ENCODE measurements at places on chromosomes 6 and 20. TPM values are rescaled to one million over a fixed set of nuclear protein-coding genes. Genes with fewer than 3 reads are reported as not detected.

The NOX3 gene
- total RNA-seq, result not detected

The AHCY gene
- total RNA-seq, result 60.2 TPM

The SMOC2 gene
- 18.7 TPM for total RNA-seq

The COL9A1 gene
- not detected for total RNA-seq

The VGLL2 gene
- total RNA-seq, result not detected

The SLC32A1 gene
- total RNA-seq, result not detected

DNA sequence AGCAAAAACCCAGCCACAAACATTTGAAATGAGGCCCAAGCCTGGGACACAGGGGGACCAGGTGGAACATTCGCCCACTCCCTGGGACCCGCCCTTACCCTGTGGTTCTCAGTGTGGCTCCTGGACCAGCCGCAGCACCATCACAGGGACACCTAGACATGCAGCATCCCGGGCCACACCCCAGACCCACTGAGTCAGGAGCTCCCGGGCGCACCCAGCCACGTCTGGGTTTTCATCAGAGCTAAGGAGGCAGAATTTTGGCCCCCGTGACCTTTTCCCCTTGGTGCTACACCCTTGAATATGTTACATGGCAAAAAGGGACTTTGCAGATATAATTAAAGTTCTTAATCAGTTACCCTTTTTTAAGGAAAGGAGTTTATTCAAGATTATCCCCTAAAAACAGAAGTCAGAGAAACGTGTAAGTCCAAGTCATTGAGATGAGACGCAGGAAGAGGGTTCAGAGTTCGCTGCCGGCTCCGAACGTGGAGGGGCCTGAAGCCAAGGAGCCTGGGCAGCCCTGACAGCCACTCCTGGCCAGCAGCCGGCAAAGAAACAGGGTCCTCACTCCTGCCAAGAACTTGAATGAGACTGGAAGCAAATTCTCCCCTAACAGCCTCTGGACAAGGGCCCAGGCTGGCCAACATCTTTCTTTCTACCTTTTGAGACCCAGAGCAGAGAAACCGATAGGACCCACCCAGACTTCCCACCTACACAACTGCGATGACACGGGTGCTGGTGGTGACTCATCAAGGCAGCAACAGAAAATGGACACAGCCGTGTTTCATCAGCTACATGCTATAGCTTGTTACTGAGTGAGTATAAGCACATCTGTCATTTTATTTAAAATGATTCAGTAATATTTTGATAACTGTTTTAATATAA lies 25.3 kb downstream of the BFSP1 start:
- DNase-seq, result no peak

DNA sequence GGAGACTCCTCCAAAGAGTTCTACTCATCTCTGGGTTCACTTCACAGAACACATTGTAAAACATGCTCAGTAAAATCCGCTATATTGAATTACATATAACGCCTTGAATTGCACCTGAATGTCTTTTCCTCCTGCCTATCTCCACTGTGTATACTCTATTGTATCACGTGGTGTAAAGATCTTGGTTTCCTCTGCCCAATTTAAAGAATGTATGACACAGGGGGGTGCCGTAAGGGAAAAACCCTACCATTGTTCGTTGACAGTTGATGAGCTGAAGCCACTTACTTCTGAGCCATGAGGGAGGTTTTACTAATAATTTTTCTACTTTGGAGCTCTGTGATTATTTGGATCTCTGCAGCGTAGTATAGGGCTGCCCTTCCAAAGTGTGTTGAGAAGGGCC lies 6.0 kb downstream of the ASF1A start:
- DNase-seq, result no peak

- peak; percentile 94 for DNase-seq
Observed at GRCh38 chr6:47083586-47084047, 41.5 kb upstream of the ADGRF1 start.

GRCh38 chr6:169858935-169859351 lies 107.5 kb downstream of the ERMARD start:
- no peak for DNase-seq

DNA sequence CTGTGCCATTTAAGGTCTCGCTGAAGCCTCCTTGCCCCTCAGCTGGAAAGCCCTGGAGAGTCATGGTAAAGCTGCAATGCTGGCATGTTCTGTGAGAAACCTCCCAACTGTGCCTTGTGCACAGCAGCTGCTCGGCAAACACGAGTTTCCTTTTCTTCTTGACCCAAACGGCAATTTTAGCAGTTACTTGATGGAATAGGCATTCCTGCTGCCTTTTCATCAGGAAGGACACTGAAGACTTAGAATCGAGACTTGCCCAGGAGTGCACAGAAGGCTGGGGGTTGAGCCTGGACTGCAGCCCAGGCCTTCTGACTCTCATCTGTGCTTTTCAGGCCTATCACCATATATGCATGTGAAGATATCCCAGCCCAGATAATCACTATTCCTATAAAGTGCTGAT lies 28.7 kb upstream of the CLDN20 start:
- DNase-seq, result no peak

DNA sequence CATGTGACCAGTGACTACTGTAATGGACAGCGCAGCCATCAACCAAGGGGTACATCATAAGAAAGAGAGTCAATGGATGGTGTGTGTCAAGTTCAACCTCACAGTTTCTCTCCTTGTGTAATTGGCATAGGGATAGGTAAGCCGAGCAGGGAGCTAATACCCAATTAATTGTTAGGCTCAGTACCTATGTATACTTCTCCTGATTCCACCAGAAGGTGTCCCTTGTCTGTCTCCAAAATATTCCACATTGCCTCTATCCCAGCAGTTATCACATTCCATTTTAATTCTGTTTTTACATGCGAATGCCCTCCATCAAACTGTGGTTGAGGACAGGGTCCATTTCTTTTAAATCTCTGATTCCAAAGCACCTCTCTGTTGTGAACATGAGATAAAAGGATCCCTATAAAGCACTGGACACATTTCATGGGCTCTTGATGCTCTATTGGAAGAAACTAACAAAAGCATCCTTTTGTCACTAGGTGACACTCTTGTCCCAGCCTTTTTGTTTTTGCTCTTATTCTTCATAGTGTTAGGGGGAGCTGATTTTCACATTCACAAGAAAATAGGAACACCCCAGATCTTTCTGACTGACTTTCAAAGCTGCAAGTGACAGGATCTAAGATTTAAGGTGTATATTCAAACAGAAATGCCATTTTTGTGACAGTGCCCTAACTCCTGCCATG lies 38.9 kb downstream of the FBXO9 start:
- DNase-seq, result no peak

GRCh38 chr6:153130515-153131036 lies 506 bp downstream of the RGS17 start:
- DNase-seq, result peak; percentile 33

DNA sequence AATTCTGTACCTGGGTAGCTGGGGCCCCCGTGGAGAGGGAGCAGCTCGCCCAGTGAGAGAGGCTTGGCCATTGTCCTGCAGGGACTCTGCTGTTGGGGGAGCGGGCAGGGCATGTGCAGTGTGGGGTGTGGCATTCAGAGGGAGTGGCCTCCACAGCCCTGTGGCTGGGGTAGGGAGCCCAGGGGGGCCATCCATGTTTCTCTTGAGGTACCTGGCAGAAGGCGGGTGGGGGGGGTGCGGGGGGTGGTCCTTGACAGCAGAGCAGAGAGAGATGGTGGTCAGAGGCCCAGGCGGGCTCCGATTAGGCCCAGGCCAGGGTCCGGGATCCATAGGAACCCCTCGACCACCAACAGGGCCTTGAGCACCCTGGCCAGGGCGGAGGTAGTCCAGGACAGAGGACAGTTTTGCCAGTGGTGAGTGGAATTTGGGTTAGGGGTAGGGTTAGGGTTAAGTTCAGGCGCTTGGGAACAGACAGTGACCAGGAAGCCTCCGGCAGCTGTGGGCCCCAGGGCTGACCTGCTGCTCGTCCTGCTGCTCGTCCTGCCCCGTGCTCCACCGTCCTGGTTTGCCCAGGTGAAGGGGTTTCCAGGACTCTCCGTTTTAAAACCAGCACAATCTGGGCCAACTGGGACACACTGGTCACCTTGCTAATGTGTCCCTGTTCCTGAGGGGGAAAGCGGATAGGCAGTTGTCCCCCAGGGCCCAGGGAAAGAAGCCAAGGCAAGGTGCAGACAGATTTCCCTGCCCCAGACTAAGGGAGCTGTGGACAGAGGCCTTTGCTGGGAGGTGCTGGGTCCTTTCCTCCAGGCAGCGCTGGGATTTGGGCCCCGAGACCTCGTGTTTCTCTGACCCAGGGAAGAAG lies 24.8 kb upstream of the MYT1 start:
- DNase-seq, result peak; percentile 18

- peak; percentile 50 for DNase-seq
Observed at GRCh38 chr6:151290877-151291721, 51.3 kb downstream of the AKAP12 start.

DNA sequence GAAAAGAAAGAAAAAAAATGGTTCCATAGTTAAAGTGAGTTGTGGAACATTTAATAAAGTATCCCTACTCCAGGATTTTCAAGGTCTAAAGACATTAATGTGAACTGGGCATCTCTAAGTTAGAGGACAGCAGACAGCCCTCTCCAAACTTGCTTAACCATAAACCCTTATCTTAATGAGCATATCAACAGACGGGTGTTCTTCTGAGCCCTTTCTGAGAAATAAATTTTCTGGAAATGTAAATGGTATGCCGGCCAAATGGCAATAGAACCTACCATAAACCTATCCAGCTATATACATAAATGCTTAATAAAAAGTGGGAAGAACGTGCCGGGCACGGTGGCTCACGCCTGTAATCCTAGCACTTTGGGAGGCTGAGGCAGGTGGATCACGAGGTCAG lies 12.5 kb downstream of the SLC18B1 start:
- DNase-seq, result no peak

DNA sequence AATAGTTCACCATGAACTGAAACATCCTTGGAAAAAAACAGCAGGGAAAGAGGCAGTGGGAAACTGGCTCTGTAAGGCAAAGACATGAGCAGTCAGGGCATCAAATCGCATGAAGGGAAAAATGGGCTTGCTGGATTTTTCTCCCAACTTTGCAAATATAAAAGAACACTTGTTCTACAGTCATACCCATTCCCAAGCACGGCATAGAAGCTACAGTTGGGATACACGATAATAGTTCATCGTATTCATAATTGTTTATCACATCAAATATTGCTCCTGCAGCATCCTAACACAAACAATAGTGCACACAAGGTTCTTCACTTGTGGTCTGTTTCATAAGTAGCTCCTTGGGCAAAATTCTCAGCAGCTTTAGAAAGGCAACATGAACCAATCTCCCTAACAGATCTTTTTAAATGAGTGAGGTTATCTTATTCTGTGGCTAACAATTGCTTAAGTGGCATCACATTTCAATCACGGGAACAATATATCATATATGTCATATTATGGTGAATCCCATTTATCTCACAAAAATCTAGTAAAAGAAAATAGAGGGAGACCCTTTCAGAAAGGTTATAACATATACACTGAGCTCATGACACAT lies 243.9 kb downstream of the PKHD1 start:
- DNase-seq, result no peak

Measured in left ventricle myocardium superior (tissue), 1 donor.